ENCODE measurements at places on chromosomes 2 and 18.

- peak; percentile 57 for DNase-seq
These were observed 23.3 kb downstream of the KLF7 start for GRCh38 chr2:207142461-207142860.

GRCh38 chr2:129469389-129469788 is 510.1 kb upstream of the RAB6C start:
- DNase-seq: no peak

DNA sequence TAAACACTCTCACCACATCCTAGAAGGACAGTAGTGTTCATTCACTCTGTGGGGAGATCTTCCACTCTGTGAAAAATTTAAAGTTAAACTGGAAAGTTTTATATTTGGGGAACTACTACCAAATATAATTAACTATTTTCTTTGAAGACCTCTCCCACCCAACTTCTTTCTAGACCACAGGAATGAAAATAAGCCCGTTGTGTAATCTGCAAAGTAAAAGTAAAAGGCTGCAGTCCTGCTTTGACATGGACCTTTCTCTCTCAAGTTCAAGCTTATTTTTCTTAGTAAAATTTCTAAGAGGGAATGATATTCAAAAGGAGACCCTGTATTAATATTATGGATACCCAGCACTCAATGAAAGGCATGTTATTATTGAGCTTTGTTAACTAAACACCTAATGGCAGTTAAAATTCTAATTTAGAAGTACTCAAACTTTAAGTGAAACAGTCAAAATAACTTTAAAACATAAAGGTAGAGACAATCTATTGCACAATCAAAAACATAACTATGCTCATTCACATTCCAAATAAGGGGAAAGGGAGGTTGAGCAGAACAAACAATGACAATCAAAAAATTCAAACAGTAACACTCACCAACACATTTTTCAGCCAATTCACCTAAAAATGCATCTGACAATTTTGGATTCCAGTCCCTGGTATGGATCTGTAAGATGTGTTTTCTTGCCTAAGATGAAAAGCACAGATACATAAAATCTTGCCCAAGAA is 98.5 kb downstream of the ATAD2B start:
- DNase-seq: peak; percentile 18

GRCh38 chr2:104744537-104744936 is 109.4 kb upstream of the POU3F3 start:
- DNase-seq: no peak

- DNase-seq: peak; percentile 73
These were observed 1.1 kb downstream of the STRN start for GRCh38 chr2:36965206-36965605.

GRCh38 chr2:172181840-172182239 is 79.1 kb upstream of the DLX2 start:
- DNase-seq: no peak

DNA sequence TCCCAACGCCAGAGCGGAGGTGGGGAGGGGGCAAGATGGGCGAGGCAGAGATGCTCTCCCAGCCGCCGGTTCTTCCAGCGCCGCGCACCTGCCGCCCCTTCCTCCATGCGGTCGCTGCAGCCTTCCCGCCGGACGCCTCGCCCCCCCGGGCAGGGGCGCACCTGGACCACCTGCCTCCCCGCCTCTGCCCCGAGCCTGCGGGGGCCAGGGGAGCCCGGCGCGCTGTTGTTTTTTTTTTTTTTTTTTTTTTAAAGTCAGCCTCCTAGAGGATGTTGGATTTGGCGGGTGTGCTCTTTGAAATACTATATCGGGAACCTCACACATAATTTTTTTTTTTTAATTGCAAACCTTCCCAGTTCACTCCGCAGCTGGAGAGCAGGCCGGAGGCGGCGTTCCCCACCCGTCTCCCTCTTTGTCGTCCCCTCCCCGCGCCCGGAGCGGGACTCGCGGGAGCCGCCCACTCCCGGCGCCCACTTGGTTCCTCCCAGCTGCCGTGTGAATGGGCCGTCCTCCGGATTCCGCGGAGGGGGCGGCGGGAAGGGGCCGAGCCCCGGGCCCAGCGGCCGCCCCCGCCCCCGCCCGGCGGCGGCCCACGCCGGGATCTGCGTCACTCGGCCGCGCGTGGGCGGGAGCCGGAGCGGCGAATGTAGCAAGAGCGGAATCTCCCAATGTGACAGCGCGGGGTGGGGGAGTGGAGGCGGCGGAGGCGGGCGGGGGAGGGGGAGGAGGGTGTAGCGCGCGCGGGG is 421 bp upstream of the NAB1 start:
- DNase-seq: peak; percentile 85

DNA sequence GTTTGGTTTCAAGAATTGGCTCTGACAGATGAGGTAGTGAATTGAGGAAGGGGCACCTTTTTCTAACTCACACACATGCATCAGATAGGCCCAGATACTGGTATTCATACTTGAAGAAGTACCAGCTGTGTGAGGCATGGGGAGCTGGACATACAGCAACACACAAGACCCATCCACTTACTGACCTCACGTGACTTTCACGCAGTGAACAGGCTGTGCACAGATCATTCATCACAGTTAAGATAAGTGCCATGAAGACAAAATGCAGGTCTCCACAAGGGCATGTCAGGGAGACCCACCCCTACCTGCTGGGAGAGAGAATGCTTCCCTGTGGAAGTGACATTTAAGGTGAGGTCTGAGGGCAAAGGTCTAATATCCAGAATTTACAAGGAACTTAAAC is 38.6 kb downstream of the SP110 start:
- DNase-seq: no peak

DNA sequence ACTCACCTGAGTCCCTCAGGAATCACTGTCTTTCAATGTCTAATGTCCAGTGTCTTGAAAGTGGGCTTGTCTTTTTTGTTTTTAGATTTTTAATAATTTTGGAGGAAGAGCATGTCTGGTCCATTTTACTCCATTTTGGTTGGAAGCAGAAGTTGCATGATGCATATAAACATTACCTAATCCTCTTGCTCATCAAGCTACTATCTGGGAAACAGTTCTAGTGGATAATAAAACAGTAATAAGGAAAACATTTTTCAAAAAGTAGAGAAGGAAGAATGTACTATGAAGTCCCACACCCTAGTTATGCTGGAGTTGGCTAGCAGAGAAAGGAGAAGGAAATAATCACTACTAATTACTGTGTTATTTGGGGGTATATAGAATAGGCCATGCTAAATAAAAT is 263.7 kb downstream of the ETAA1 start:
- DNase-seq: no peak

DNA sequence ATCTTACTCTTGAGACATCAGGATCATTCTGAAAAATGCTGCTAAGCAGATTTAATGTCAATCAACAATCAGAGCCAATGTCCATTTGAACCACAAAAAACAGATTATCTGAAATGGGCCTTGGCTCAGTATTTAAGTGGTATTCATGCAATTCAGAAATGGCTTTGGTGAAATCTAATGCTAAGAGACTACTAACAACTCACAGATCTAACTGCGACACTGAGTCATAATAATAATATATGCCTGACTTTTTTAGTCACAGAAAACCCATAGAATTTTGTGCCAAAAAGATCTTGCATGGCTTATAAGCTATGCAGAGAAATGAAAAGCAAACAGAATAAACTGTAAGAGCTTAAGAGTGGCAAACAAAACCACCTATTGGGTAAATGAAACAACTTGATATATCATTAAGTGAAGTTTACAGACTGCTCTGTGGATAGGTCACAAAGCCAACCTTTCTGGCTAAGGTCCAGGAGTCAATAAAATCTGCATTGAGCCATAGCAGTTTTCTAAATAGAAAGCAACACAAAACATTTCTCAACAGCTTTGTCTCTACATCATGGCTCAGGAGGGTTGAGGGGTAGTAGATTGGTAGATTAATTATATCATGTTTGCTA is 234.3 kb downstream of the LRATD1 start:
- DNase-seq: peak; percentile 8

GRCh38 chr18:36296650-36297416 is 680 bp upstream of the FHOD3 start:
- DNase-seq: peak; percentile 5

- DNase-seq: no peak
These were observed 2.0 kb upstream of the AQP4 start for GRCh38 chr18:26867471-26867870.

DNA sequence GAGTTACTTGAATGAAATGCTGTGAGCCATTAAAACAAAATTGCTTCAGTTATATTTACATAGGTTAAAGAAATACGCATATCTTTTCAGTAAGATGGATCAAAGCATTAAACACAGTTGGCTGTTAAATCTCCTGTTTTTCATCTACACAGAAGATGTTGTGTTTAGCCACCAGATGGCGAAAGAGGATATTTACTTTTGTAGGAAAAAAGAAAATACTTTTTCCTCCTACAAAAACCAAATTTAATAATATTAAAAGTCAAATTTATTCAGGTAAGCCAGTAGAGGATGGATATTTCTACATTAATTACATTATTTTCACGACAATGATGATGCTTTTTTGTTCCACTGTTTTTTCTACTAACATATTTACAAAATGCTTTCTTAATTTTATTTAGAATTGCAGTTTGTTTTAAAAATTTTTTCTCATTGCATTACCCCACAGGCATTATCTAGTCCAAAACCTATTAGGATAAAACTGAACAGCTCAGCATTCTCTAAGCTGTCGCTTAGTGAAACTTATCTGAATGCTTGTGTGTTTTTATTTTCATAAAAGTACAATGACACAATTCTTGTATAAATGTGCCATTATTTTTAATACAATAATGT is 173.7 kb downstream of the ASXL3 start:
- DNase-seq: peak; percentile 69

DNA sequence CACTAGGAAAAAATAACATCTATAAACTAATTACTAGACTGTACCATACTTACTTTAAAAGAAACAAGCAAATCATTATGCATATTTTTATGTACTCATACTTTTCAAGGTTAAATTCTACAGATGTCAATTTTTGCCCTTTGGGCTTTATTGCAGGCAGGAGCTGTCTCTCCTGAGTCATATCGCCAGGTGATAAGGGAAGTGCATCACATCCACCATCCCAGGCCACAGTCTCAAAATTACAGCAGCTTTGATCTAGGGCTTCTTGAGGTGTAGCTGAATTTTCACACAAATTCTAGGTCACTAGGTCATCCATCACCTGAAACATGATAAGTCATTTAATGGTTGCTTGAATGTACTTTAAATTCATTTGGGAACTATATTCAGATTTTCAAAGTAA is 38.4 kb upstream of the FRZB start:
- DNase-seq: no peak

GRCh38 chr2:209974576-209974975 is 27.9 kb upstream of the RPE start:
- DNase-seq: no peak

GRCh38 chr18:58319719-58320118 is 275.7 kb downstream of the NEDD4L start:
- no peak for DNase-seq

- no peak for DNase-seq
These were observed 137.1 kb upstream of the NDUFV2 start for GRCh38 chr18:8965398-8965797.

- DNase-seq: no peak
These were observed 708.6 kb downstream of the CCDC85A start for GRCh38 chr2:56892382-56892781.

DNA sequence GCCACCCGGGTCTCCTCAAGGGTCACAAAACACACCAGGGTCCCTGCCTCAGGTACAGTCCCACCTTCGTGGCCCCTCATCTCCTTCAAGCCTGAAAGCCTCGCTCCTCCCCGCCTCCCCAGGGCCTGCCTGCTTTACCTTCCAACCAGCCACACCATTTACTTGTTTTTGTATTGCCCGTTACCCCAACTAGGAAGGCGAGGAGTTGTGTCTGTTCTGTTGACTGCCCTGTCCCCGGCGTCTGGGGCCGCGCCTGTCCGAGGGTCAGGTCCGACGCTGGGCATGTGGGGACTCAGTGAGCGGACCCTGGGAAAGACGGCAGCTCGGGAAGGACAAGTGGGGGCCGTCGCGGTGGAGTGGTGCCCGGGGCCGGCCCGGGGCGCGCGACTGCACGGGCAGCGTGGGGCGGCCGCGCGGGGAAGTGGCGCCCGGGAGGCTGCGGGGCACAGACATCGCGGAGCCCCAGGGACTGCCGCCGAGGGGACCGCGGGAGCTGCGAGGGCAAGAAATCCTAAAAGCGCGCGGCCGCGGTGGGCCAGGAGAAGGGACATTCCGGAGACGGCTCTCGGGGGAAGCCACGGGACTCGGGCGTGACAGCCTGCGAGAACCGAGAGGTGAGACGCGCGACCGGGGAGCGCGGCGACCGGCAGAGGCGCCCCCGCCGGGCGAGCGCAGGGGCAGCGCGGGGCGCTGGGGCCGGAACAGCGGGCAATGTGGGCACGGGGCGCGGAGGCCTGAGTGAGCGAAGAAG is 797 bp upstream of the GRHL1 start:
- no peak for DNase-seq

GRCh38 chr2:224014336-224014735 is 24.8 kb downstream of the SERPINE2 start:
- no peak for DNase-seq

- DNase-seq: no peak
These were observed 398.1 kb downstream of the TNS1 start for GRCh38 chr2:217604527-217605194.

GRCh38 chr2:720842-721241 is 43.6 kb upstream of the TMEM18 start:
- no peak for DNase-seq

GRCh38 chr18:57445488-57446319 is 10.5 kb downstream of the ONECUT2 start:
- no peak for DNase-seq

DNA sequence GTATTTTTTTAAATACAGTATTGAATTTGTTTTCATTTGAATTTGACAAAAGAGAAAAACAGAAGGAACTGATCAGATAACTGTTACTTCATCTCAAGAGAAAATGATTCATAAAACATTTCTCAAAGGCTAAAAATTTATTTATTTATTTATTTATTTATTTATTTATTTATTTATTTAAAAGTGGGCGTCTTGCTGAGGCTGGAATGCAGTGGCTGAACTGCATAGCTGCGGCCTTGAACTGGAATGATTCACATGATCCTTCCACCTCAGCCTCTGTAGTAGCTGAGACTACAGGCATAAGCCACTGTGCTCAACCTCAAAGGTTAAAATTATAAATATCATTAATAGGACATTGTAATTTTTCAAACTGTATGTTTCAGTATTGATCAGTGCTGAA is 4.5 kb upstream of the PUM2 start:
- no peak for DNase-seq

DNA sequence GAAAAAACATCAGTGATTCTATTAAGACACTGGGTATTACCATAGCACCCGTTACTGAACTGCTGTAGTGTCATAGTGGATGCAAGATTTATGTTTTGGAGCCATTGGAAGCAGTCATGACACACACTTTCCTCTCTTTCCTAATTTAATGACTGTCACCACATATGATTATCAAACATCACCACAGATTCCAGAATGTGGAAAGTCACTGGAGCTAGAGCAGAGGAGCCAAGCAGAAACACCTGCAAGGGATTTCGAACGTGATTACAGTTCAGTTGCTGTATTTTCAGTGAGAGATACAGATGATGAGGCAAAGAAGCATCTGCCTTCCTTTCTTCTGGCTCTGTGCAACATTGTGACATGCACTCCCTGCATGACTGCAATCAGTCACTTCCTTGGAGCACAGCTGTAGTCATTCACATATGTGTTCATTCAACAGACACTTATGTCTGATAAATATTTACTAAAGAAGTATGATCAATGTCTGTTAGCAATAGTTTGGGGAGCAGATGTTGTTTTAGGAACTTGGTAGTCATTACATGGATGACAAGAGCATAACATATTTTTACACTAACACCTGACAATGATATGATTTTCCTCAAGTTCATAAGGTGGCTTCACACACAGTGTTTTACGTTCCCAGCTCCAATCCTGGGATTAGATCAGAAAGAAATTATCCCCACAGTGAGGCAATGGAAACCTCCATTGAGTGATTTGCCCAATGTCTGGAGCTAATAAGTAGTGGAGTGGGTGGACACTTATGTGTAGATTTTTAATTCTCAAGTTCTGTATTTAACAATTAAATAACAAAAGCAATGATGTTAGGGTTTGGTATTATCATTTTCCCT is 416.6 kb downstream of the PLCL1 start:
- DNase-seq: no peak

Measured in OCI-M1 (cell line).